IPS DF 19.7 (cell line): ENCODE measurements at places on chromosomes 11 and 22.
A peak's percentile ranks its signal among the peaks of the same experiment; 100 is the strongest.

DNA sequence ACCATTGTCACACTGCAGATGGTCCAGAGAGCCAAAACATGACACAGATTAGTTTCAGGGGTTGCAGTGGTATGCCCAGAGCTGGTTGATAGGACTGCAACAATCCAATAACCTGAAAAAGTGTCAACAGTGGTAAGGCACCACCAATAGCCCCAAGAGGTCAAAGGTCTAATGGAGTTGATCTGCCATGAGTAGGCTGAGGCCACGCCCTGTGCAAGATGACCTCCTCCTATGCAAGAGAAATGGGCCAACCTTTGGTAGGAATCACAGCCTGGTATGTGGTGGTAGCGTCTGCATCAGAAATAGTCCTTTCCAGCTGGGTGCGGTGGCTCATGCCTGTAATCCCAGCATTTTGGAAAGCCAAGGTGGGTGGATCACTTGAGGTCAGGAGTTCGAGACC, 19.6 kb downstream of the GUCD1 start:
- no peak for DNase-seq

GRCh38 chr11:72217841-72218240, 1.2 kb downstream of the FOLR2 start:
- DNase-seq: no peak

GRCh38 chr22:30423301-30423958, 2.1 kb upstream of the MTFP1 start:
- no peak for DNase-seq

GRCh38 chr11:117936973-117937372, 7.8 kb upstream of the TMPRSS13 start:
- no peak for DNase-seq

GRCh38 chr11:122897606-122898210, 15.1 kb downstream of the JHY start:
- no peak for DNase-seq

DNA sequence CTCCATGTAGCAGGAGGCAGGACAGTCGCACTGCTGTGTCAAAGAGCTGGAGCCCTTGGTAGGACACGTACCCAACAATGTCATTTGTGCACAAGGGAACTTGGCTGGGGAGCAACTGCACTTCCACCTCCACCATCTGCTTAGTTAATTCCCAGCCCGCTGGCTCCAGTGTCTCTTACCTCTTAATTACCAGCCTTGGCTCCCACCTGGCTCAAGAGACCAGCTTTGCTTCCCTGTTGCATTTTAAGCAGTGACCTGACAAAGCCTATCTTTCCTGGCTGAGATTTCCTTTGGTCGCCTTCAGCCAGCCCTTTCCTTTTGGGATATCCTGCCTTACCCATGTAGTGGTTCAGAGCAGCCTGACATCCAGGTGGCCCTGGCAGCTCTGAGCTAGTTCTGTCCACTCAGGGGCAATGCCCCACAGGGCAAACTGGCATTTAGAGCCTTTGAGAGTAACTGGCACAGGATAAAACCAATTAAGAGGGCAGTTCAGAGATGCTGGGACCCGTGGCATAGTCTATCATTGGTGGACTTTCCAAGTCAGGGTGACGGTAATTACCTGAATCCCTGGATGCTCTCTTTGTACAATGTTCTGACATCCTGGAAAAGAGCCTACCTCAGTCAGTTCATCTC, 212.6 kb upstream of the SORL1-AS1 start:
- no peak for DNase-seq

- DNase-seq: peak; percentile 35
These were observed 792.0 kb downstream of the KCNA4 start for GRCh38 chr11:29224739-29225384.

GRCh38 chr22:47552541-47553205, 790.2 kb downstream of the TBC1D22A start:
- DNase-seq: no peak

- no peak for DNase-seq
These were observed 21.7 kb downstream of the KIAA0930 start for GRCh38 chr22:45218976-45219375.

GRCh38 chr11:107998761-107999160, 9.9 kb upstream of the CUL5 start:
- DNase-seq: no peak

- DNase-seq: no peak
These were observed 4.4 kb downstream of the RCE1 start for GRCh38 chr11:66847461-66848232.

DNA sequence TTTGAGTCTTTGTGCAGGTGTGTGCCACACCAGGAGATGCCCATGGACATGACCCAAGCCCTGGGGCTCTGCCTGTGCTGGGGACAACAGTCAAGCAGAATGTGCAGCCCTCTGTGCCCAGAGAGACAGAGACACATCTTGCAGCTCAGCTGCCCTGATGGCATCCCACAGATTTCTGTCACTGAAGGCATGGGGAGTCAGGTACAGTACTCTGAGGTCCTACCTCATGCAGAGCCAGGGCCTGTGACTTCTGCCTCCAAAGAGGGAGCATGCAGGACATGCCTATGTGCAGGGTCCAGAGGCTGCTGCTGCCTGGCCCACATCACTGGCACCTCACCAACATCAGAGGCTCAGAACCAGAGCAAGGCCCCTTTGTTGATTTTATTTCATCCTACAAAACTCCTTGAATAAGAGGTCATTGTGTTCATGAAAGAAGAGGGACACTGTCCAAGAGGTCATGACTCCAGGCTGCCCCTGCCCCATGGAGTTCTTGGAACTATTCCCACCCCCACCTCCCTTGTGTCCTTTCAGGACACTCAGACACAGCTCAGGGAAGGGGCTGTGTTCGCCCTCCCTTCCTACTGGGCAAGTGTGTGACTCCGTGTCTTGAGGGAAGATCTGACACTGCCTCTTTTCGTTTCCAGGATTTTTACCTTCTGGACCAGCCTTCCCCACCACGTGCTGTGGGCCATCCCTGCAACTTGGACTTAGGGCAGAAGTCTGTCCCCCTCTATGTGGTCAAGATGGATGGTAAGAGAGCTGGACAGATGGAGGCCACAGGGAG, 62.3 kb downstream of the BTG4 start:
- no peak for DNase-seq

GRCh38 chr11:108983636-108984420, 319.0 kb downstream of the DDX10 start:
- DNase-seq: no peak
